ENCODE measurements at places on chromosomes 6 and 20. TPM values are rescaled to one million over a fixed set of nuclear protein-coding genes. Genes with fewer than 3 reads are reported as not detected.

DNA sequence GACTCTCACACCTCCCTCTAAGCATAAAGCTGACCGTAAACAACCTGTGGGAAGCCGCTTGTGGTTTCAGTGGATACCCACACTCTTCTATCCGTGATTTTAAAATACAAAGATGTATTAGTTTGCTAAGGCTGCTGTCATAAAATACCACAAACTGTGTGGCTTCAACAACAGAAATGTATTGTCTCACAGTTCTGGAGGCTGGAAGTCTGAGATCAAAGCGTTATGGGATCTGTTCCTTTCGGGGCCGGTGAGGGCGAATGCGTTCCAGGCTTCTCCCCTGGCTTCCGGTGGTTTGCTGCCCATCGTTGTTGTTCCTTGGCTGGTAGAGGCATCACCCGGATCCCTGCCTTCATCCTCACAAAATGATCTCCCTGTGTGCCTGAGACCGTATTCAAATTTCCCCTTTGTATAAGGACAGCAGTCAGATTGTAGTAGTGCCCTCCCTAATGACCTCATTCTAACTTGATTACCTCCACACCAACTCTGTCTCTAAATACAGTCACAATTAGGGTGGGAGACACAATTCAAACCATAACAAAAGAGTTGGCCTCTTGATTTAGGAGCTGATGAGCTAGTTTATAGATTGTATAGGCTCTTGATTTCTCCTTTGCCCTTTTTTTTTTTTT, 210.6 kb upstream of the SOX4 start:
- no peak for DNase-seq

GRCh38 chr6:147040121-147040910, 163.9 kb upstream of the STXBP5 start:
- no peak for DNase-seq

CYP21A2 gene
- not detected for polyA plus RNA-seq

DNA sequence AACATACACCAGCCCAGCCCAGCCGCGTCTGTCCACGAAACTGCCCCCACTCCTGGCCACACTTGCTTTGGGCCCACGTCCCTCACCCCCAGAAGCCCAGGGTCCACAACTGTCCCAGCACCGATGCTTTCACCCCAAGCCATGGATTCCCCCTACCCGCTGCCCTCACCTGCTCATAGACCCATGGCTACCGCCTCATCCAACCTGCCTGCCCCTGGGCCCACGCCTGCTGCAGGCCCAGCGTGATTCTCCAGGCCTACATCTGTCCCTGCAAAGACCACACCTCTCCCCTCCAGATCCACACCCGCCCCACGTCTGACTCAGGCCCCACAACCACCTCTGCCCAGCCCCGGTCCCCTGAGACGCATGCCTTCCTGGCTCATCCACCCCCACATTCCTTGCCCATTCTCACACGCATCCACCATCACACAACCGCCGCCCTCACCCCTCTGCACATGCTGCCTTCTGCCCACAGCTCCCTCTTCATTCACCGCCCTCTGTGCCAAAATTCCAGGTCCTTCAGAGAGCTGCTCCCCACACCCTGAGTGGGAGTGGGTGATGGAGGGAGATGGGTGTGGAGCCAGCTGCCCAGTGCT, 86.7 kb downstream of the GRM4 start:
- DNase-seq, result no peak

DNA sequence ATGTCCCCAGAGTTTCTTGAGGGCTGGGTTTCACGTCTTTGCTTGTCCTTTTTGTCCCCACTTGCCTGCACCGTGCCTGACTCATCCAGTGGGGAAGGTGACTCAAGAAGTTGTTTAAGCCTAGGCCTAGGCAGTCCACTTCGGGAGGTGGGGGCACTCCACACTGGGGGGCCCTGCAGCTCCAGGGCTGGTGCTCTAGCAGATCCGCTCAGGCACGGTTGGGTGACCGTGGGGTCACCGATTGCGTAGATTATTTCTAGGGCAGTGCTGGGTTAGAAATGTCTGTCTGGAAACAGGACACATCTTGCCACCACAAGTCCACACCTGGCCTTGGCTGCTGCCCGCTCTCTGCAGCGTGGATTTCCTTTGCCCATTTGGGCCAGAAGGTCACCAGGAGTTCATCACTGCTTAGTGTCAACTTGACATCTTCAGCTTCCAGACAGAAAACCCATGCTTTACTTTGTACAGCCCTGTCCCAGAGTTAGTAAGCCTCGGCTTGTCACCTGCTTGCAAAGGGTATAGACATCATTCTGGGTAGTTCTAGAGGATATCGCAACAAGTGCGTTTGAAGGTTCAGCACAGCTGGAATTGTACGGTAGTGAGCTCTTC, 13.6 kb upstream of the C20orf144 start:
- DNase-seq, result no peak

DNMT3B gene
- polyA plus RNA-seq, result not detected

DNA sequence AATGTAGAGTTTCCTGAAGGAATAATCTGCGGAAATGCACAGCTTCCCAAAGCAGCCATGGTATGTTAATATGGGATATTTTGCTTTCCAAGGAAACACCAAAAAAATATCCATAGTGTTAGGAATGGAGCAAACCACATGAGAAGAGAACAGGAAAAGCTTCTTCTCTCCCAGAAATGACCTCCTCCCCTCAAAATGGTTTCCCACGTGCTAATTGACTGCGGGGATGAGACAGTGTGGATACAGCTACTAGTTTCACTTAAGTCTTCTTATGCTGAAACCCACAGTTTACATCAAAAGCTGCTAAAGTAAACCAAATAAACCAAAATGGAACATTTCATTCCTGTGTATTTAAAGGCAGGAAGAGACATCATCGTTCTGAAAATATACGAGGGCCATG, 69.4 kb downstream of the FYN start:
- DNase-seq, result peak; percentile 39

- DNase-seq, result peak; percentile 64
Observed at GRCh38 chr6:27866357-27867050, 45.7 kb downstream of the OR2B2 start.

- no peak for DNase-seq
Observed at GRCh38 chr20:38179846-38180245, 14.8 kb upstream of the TGM2 start.

GRCh38 chr6:124881898-124882578, 80.2 kb upstream of the RNF217 start:
- no peak for DNase-seq

RIPPLY2 gene
- not detected for polyA plus RNA-seq

RAD21L1 gene
- polyA plus RNA-seq, result not detected

DNA sequence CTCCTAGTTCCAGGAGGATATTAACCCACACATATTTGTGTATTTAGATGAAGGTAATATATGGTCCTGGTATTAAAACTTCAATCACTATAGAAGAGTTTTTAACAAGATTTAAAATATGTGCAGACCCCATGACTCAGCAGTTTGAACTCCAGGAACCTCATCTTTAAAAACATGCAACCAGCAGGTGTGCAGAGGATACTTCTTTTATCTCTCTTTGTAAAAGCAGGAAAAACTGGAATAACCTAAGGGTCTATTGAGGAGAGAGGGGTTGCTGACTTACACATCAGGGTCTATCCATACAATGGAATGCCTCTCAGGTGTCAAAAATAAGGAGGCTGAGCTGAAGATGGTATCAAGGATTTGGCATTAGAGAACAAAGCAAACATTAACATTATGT, 36.9 kb upstream of the TFAP2C start:
- no peak for DNase-seq

DNA sequence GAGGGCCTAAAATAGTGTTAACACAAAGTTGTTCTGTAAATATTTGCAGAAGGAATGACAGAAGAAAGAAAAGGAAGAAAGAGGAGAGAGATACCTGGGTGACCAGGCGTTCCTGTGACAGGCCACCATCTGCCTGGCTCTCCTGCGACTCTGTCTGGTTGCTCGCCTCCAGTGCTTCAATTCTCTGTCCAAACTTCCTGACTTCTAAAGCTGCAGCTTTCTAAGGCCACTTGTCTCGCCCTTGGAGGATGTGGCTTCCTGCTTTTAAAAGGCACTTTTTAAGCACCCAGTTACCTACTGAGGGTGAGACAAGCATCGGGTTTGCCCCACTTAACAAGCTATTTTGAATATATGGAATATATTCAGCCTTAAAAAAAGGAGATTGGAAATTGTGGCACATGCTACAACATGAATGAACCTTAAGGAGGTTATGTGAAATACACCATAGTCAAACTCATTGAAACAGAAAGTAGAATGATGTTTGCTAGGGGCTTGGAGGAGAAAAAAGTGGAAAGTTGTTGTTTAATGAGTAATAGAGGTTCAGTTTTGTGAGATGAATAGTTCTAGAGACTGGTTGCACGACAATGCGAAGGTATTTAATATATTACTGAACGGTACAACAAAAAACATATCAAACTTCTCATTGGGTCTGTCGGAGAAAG, 32.8 kb downstream of the VIP start:
- DNase-seq, result no peak

MARCKS gene
- not detected for polyA plus RNA-seq

GRCh38 chr6:8352335-8352965, 82.9 kb downstream of the SLC35B3 start:
- no peak for DNase-seq

KCNS1 gene
- polyA plus RNA-seq, result not detected

OR2J3 gene
- not detected for polyA plus RNA-seq

DNA sequence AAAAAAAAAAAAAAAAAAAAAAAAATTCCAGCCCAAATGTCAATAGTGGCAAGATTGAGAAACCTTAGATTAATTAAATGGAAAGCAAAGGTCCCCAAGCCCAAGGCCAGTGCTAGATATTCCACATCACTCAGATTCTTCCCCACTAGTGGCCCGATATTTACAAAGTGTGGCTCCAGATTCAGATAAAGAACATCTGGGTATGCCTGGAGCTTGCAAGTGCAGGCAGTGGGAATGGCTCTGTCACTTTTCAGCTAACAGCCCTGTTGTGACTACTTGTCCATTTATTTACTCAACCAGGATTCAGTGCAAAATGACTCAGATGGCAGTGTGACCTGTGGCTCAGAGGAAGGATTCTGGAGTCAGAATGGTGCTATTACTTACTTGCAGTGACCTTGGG, 8.2 kb upstream of the KCNB1 start:
- DNase-seq, result no peak

DNA sequence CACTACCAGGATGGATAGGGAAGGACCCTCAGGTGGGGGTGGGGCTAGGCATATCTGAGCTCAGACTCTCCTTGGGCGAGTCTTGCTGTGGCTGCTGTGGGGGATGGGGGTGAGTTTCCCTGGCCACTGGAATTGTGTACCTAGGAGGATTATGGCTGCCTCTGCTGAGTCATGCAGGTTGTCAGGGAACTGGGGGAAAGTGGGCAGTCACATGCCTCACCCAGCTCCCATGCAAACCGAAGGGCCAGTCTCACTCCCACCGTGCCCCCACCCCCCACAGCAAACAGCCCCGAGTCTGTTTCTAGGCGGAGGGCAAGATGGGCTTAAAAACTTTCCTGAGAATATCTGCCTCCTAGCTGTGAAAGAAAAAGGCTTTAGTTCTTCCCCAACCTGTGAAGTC, 210.3 kb upstream of the FERMT1 start:
- no peak for DNase-seq

NTSR1 gene
- polyA plus RNA-seq, result not detected

DNA sequence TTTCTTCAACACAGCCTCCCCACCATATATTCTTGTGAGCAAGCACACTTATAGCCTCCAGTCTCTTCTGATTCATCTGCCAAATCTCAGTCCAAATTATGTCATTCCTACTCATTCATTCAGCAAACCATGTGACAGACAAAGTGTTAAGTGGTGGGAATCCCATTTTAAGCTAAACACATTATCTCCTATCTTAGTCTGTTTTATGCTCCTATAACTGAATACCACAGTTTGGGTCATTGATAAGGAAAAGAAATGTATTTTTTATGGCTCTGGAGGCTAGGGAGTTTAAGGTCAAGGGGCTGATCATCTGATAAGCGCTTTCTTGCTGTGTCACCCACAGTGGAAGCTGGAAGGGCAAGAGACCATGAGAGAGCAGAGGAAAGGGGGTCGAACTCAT, 23.9 kb upstream of the SMIM13 start:
- DNase-seq, result no peak

- DNase-seq, result no peak
Observed at GRCh38 chr20:16349523-16350260, 223.6 kb downstream of the KIF16B start.

- DNase-seq, result no peak
Observed at GRCh38 chr6:139248911-139249310, 42.9 kb downstream of the TXLNB start.

DNA sequence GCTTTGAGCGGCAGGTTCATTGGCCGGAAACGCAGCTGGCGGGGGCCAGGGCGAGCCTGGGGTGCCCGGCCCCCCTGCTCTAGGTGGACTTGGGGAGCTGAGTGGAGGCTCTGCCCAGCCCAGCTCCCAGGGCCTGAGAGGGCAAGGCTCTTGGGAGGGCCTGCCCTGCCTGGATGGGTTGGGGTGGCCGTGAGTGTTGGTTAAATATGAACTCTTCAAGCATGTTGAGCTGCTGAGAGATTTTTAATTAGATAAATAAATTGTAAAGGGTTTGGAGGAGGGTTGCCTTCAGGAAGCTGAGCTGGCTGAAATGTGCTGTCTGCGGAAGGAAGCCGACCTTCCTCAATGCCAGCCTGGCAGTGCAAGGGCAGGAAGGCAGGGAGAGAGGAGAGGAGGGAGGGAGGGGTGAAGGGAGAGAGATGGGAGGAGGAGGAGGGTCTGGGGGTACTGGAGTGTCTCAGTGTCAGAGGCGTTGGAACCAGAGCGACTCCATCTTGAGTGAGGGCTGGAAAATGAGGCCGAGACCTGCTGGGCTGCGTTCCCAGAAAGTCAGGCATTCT, 39.4 kb upstream of the PMEPA1 start:
- DNase-seq, result no peak

- DNase-seq, result no peak
Observed at GRCh38 chr6:73630401-73630800, 23.4 kb downstream of the SLC17A5 start.

DNA sequence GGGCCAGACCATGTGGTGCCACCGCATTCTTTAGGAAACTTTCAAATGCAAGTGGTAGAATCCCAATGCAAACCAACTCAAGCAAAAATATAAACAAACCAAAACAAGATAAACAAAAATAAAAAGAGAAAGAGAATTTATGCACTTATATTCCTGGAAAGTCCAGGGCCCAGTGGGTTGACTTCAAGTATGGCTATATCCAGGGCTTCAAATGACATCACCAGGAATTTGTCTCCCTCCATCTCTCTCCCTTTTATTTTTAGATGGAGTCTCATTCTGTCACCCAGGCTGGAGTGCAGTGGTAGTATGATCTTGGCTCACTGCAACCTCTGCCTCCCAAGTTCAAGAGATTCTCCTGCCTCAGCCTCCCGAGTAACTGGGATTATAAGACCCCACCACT, 56.1 kb upstream of the PNRC1 start:
- DNase-seq, result no peak
